C1 segment of cervical spinal cord (tissue), 14 donors: ENCODE measurements at places on chromosomes 7 and 10.

- DNase-seq: no peak
Measured at GRCh38 chr7:14717816-14718215, 184.7 kb downstream of the DGKB start.

GRCh38 chr7:75804004-75804403 lies 9.6 kb downstream of the CCL24 start:
- DNase-seq: no peak

GRCh38 chr10:22503315-22504088 lies 158.2 kb downstream of the SPAG6 start:
- no peak for DNase-seq

- DNase-seq: no peak
Measured at GRCh38 chr7:99938296-99938695, 8.9 kb upstream of the GJC3 start.

- no peak for DNase-seq
Measured at GRCh38 chr7:152902054-152902453, 142.5 kb downstream of the ACTR3B start.

- DNase-seq: no peak
Measured at GRCh38 chr7:867001-867405, 9.4 kb upstream of the GET4 start.

- peak; percentile 40 for DNase-seq
Measured at GRCh38 chr7:74449809-74450397, 3.8 kb upstream of the GTF2IRD1 start.

DNA sequence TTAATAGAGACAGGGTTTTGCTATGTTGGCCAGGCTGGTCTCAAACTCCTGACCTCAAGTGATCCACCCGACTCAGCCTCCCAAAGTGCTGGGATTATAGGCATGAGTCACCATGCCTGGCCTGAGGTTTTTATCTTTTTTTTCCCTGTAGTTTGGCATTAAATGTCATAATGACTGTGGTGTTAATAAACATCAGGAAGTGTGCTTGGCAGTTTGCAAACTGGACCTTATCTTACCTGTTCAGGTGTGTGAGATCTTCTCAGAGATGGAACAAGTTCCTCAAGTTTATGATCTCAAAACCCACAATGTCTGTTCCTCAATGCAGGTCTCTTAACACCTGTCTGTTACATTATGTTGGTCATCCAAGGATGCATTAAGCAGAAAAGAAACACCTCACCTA lies 80.0 kb downstream of the ARID5B start:
- DNase-seq: no peak
